T47D (cell line): ENCODE measurements at places on chromosomes 2 and 18.

DNA sequence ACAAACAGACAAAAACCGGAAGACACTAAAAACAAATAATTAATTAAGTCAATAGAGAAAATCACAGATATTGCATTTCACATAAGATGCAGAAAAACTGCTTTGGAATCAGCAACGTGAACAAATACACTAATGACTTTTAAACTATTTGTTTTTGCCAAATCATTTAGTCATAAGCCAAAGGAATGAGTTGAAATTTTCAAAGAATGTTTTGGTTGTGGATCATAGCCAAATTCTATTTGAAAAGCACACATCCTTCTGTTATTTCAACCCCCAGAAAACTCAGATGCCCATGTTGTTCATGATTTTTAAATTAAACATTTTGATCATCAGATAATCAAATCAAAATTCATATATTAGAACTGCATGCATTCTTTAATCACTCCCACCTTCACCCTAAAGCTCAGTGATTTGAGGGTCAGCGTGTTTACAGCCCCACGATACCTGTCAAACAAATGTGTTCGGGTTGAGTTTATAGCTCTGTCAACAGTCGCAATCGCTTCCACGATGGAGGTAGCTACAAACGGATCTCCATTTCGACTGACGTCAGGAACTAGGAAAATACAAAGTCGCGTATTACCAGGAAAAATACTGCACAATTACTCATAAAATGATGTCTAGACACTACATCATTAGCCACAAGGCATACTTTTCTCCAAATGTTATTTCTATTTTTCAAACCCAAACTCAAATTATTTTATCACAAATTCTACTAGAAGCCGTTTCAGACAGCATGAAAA, 90.2 kb downstream of the PXDN start:
- no peak for DNase-seq

GRCh38 chr2:6789559-6790138, 76.1 kb downstream of the CMPK2 start:
- no peak for DNase-seq

- DNase-seq: no peak
These were observed 50.7 kb downstream of the CIB4 start for GRCh38 chr2:26590508-26590907.

DNA sequence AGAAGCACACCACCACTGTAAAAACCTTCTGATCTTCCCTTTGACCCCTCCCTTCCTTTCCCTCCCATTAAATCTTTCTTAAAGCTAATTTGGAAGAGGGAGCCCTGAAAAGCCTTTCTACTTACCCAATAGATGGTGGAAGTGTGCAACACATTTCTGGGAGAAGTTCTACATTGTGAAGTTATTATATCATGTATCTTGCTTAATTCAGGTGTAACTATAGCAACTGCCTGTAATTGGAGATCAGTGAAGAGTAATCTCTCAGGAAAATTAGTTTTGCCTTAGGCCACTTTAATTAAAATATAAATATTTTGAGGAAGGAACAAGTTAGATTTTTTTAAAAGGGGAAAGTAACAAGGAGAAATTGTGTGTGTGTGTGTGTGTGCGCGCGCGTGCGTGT, 266.0 kb downstream of the SH3BP4 start:
- no peak for DNase-seq

DNA sequence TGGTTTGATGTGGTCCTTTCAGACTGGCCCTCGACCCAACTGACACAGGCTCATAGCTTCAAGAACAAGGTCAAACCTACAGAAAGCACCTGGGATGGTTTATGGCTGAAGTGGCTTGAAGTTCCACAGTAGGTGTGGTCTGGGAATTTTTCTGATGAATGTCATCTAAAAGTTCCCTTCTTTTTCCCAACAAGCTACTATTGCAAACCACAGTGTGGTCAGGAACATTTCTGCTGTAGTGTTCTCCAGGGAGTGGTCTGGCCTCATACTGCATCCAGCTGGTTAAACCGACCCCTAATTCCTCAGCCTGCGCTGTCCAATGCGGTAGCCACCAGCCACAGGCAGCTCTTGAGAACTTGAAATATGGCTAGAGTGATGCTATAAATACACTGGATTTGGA, 92.7 kb downstream of the FAM124B start:
- no peak for DNase-seq

- DNase-seq: no peak
These were observed 219.4 kb upstream of the SMAD7 start for GRCh38 chr18:49170145-49170544.

DNA sequence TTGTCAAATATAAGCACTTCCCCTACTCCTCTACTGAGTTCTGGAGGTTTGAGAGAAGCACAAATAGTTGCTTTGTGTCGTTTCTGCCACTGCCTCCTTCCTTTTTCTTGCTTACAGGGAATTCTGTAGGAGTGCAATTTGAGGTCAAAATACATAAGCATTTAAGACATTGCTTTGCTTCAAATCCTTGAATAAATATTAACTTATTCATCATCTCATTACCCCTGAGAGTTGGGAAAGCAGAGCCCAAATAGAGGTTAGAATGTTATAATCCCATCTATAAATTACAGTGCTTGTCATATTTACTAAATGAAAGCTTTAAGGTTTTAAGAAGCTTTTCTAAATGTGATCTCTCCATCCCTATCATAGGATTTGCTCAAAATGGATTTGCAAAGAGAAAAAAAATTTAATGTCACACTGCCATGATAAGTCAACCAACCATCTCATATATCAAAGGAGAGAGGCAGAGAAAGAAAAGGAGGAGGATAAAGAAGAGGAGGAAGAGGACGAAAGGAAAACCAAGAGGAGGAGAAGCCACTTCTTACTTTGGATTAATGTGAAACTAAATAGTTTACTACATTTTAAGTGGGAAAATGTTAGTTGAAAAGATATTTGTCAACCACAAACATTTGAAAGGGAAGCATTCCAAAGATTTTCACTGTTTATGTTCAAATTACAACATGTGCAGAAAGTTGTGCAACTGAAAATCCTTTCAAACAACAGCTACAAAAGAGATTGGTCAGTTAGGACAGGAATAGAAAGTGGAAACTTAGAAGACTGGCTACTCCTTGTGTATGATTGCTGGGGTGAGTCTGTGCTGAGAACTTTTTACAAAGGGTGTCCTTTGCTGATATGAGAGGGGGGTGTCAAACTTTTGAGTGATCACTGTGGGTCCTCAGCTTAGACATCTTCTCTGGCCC, 277.3 kb upstream of the FN1 start:
- no peak for DNase-seq

DNA sequence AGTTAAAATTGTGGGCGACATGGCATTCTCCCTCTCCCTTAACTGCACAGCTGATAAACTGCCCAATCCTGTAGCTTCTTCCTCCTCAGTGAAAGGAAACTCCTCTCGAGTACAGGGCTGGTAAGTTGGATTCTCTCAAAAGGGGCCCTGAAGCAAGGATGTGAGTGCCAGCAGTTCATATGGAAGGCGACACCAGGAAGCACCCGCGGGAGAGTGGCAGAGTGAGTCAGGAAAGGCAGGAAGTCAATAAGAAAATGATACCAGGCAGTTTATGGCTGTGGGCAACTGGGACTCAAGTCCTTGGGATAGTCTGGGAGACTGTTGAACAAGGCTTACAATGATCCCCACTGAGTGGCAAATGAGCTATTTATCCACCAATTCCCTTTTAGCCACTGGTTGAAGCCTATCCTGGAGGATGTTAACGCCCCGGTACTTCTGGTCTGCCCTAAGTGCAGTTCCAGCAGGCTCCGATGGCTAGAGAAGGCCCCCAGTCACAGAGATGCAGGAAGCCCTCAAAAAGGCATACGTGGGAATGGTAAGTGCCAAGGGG, 34.8 kb downstream of the ABHD3 start:
- DNase-seq: no peak

- DNase-seq: no peak
These were observed 139.3 kb downstream of the CD226 start for GRCh38 chr18:69808399-69808798.

GRCh38 chr2:60806988-60807681, 51.1 kb downstream of the PAPOLG start:
- DNase-seq: no peak

DNA sequence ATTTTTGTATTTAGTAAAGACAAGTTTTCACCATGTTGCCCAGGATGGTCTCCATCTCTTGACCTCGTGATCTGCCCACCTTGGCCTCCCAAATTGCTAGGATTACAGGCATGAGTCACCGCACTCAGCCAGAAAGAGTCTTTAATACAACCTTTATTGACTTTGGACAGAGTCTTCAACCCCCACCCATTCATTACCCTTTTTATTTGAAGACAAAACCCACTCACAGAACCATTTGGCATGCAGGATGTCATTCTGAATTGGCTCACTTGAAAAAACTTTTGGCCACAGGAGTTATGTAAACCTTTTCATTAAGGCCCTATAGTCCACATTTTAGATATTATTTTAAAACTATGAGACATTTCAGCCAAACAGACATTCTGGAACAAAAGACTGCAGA, 217.9 kb upstream of the RND3 start:
- no peak for DNase-seq

DNA sequence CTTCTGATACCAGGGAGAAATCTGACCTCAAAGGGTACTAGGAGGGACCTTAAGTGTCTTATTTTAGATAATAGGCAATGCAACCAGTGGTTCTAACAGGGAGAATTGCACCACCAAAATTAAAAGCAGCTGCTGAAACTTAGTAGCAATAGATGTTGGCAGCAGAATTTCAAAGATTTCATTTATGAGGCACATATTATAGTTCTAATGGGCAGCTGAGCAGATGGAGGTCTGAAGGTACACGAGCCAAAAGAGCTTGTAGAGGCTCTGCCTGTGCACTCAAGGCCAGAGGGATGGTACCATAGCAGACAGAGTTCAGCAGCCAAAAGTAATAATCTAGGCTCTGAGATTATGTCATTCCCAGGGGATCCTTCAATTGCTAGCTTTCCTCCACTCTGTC, 87.3 kb upstream of the NCKAP5 start:
- no peak for DNase-seq

GRCh38 chr2:188676010-188676400, 298.2 kb upstream of the COL3A1 start:
- no peak for DNase-seq

- no peak for DNase-seq
These were observed 136.2 kb downstream of the TMEM247 start for GRCh38 chr2:46615555-46615954.

DNA sequence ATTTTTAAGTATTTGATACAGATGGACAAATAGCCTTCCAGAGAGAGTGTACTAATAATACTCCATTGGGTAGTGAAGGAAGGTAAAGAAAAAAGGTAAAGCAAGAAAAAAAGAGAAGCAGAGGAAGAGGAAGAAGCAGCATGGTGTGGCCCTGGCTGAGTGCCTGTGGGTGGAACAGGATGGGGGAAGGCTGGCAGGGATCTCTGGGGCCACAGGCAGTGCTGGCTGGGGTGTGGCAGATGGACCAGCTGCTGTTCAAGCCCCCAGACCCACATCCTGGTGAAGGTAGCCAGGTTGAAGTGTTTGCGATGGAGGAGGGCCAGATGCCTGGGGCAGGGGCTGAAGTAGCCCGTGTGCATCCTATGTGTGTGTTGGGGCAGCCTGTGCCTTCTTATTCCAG, 79.0 kb downstream of the DYSF start:
- DNase-seq: no peak

DNA sequence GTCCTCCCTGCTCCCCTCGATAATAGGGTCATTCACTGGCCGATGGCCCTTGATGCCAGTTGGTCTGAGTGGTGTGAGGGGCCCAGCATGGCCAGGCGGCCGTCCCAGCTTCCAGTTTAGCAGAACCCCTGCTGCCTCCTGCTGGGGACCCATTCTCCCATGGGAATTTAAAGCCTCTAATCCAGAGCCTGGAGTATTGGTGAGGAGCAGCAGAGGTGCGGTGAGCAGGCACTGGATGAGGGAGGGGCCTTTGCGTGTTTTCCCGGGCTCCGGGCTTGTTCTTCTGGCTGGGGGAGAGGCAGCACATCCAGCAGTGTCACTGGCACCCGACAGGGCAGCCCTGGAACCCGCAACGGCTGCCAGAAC, 17.4 kb downstream of the KCNIP3 start:
- DNase-seq: no peak

- DNase-seq: peak; percentile 12
These were observed 148.8 kb downstream of the EPHA4 start for GRCh38 chr2:221423210-221423804.

DNA sequence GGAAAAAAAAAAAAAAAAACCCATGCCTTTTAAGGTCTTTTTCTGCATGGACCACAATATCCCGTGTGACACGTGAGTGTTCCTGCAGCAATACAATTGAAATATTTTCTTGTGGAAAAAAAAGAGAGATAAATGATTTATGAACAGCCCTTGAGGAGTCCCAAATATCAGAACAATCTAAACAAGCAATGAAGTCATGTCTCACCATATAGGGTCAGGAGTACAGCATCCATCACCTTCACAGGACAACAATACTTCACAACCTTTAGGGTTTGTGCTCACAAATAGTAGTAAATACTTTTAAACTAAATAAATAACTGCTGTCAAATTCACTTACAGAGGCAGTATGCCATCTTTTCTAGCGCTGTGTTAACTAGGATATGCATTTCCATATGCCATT, 87.9 kb downstream of the ZEB2 start:
- no peak for DNase-seq

DNA sequence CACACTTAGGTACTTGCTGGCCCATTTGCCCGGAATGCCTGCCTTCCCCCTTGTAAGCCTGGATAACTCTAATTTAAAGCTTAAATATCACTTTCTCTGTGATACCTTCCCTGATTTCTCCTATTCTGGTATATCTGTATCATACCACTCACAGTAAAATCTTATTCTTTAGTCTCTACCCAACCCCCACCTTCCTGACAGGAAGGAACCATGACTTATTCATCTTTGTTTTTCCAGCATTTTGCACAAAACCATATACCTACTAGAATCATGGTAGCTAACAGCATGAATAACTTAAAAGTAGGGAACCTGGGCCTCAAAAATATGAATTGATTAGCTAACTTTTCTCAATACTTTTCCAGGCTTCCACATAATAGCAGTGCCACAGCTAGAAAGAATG, 111.5 kb downstream of the GFPT1 start:
- DNase-seq: no peak

DNA sequence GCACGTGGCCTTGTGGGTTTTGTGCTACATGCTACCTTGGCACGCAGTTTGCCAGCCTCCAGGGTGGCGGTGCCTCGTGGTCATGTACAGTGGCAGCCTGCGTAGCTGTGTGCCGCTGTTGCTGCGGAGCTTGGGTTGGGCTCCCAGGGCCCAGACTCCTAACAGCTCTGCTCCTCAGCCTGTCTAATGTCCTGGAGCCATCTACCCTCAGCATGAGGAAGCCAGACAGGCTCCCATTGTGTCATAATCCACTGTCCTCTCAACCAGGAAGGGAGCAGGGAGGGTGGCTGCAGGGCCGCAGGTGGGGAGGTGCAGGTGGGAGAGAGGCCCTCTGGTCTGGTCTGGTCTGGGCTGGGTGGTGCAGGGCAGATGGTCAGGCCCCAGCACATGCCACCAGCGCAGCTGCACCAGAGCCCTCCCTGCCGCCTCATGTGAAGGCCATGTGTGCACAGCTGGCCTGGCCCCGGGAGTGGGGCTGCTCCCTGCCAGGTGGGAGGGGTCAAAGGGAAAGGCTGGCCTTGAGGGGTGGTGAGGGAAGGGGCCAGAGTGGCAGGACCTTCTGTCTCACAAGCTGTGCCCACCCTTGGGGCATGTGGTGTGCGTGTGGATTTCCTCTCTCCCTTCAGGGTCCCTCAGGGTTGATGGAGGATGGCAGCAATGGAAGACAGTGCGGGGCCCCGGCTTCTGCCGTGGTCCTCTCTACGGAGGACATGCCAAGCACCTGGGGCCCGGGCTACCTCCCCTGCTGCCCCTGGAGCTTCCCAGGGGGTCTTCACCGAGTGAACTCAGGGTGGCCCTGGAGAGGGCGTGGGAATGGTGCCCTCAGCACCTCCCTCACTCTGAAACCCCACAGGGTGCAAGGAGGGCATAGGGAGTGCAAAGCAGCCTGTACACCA, 4.8 kb downstream of the ATOH8 start:
- DNase-seq: no peak

GRCh38 chr2:223896833-223897311, 48.3 kb downstream of the WDFY1 start:
- no peak for DNase-seq
